Fibroblast of villous mesenchyme (primary cell): ENCODE measurements at places on chromosomes 4 and X. TPM values are rescaled to one million over a fixed set of nuclear protein-coding genes. Genes with fewer than 3 reads are reported as not detected.
A peak's percentile ranks its signal among the peaks of the same experiment; 100 is the strongest.

- DNase-seq = no peak
These were observed 94.2 kb downstream of the LARP1B start for GRCh38 chr4:128155231-128155855.

DNA sequence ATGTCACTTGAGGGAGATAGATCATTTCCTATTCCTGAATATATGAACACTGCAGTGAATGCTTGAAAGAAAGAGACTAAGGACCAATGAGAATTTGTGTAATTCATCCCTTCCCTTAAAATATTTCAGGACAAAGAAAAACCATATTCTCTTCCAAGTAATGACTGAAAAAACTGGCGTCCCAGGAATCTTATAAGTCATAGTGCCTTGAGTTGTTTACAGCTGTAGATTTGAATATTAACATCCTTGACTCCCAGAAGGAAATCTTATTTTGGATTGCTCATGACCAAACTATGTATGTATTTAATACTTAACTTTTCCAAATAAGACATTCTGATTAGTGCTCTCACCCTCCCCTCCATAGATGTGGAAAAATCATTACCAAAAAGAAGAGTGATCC is 55.5 kb downstream of the CLDN22 start:
- peak; percentile 42 for DNase-seq

- DNase-seq = no peak
These were observed 47.8 kb downstream of the COMMD8 start for GRCh38 chr4:47415719-47416118.

- peak; percentile 76 for DNase-seq
These were observed 9.6 kb upstream of the CHRNA9 start for GRCh38 chr4:40325406-40326019.

GRCh38 chr4:140808256-140808655 is 52.1 kb upstream of the TBC1D9 start:
- no peak for DNase-seq

DNA sequence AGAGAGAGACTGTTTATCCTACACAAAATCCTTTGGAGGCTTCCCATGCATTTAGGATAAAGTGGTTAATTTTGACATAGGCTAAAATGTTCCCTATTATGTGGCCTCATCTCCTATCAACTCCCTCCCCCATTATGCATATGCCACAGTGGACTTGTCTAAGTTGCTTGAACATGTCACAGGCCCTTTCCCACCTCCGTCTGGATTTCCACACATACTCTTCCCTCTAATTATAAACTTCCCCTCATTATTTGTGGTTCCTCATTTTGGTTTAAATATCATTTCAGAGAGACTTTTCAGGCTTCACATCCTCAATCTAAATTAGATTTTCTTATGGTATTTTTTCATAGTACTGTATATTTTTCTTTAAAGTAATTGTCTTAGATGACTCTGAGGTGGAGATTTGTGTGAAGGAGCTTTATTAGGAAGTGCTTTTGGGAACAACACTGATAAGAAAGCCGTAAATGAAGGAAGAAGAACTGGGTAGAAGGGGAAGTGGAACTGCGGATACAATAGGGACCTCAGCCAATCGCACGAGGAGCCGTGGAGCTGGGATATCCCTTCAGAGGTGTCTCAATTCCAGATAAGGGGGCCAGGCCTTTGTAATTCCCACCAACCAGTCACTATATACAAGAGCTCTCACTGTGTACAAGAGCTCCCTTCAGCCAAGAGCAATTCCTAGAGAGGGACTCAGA is 7.9 kb downstream of the C4orf17 start:
- no peak for DNase-seq

- peak; percentile 96 for DNase-seq
These were observed 108.3 kb downstream of the AFAP1 start for GRCh38 chr4:7831330-7831729.

DNA sequence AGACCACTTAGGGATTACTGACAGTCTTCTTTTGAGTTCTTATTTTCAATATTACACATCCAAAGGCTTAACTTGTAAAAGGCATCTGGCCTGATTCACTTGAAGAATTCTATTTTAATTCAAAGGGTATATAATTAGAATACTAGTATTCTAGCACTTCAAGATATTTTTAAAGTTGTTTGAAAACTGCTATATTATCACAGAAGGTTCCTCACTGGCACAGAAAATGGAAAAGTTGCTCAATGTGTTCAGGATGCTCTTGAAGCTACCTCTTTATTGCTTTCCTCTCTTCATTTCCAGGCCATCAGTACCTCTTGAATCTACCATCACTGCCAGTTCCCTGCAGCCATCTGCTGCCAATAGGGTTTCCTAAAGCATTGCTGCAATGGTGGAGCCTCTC is 271.4 kb downstream of the KCNIP4 start:
- no peak for DNase-seq

DNA sequence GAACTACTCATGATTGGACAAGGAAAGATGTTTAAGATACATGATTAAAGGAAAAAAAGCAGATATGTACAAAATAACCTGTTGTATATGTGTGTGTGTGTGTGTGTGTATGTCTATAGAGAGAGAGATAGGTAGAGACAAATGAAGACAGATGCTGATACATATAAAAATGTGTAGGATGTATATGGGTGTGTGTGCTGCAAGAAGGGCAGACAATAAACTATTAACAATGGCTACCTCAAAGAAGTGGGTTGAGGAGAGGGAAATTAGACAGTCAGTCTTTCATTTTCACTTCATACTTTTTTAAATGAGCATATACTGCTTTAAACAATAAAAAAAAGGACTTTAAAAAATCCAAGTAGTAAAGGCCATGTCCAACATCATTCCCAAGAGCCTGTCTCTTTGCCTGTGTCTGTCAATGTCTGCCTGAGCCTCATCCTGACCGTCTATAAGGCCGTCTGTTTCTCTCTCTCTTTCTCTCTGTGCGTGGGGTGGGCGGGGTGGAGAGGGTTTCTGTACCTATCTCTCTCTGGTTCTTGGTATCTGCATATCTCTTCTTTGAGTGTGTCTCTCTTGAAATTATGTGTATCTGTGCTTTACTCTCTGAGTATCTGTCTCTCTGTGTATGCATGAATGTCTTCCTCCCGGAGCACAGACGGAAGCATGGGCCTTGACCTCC is 62.8 kb downstream of the LRBA start:
- no peak for DNase-seq

- peak; percentile 15 for DNase-seq
These were observed 304 bp upstream of the SPIN2A start for GRCh38 chrX:57137501-57137900.

GRCh38 chr4:2276581-2277325 is 14.8 kb upstream of the MXD4 start:
- DNase-seq = no peak

DNA sequence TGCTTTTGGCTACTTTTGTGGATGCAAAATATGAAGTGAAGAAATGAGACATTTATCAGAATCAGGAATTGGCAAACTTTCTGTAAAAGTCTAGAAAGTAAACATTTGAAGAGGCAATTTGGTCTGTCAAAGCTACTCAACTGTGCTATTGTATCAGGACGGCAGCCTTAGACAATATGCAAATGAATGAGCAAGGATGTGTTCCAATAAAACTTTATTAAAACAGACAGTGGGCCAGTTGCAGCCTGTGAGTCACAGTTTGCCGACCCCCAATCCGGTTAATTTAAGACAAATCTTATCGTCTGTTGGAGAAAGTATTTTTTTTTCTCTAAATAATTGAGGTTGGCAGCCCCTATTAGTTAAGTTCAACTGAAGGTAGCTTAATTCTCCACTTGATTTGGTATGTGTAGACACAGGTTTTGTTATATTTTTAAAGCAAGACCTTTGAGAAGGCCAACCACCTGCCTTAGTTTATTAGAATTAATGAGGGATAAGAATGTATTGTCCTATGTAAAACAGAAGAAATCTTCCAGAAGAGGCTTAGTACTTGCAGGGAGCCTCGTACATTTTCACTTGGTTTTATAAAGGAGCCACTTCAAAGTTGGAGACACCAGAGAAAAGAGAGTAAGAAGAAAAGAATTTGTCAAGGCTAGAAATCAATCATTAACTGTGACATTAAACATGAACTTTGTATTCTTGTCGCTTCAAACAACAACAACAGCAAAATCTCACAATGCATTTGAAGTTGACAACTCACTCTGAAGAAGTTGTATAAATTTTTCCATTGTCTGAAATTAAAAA is 81.6 kb upstream of the FAT1 start:
- no peak for DNase-seq

GRCh38 chr4:109472343-109472761 is 38.7 kb downstream of the SEC24B start:
- peak; percentile 84 for DNase-seq

GRCh38 chr4:89889289-89889688 is 5.4 kb upstream of the MMRN1 start:
- DNase-seq = no peak

DNA sequence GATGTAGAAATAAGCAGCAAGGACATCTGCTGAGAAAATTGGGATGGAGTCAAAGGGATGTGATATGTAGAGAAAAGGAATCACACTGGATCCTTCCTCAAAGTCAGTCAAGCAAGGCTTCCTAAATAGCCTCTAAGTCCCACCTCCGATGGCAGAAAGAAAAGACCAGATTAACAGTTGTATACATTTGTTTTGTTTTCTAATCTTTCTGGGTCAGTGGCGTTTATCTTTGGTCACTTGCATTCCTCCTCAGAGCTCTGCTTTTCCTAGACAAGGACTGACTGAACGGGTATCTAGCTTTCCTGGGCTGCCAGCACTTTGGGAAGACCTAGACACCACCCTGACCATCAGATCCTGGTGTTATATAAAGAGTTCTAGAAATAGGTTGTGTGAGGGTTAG is 23.2 kb downstream of the PACRGL start:
- DNase-seq = no peak

DNA sequence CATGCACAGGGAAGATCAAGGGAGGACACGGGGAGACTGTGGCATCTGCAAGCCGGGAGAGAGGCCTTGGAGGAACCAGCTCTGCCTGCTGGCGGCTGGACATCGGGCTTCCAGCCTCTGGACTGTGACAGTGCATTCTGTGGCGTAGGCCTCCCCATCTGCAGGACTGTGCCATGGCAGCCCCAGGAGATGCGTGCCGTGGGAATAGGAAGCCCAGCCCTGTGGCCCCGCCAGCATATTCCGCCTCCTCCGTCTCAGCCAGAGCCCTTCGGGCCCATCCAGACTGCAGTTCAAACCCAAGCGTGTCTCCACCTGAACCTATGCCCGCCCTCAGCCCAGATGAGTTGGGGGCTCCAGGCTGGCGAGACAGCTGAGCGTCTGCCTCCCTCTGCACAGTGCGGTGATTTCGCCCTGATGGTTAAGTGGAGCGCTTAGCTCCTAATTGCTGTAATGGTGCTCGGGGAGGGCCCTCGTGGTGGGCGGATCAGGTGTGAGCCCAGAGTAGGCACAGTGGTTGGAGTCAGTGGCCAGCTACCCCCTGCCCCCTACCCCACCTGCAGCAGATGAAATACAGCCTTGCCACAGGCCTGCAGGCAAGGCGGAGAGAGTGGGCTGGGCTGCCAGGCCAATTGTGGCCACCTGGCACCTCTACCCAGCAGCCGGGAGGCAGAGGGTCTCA is 133.9 kb downstream of the HMX1 start:
- no peak for DNase-seq

DNA sequence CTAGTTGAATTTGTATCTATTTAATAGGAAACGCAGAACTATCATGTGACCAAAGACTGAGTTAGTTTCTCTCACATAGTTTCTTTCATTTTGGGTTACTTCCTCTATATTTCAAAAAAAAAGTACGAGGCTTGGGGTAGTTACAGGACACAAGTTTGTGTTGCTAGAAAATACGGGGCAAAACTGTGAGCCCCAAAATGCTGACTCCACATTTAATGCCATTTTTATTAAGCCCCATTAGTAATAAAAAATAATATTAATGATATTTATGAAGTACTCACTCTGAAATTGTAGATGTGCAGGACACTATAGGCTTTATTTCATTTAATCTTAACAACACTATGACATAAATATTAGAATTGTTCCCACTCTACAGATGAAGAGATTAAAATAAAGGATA is 268.6 kb downstream of the DTHD1 start:
- no peak for DNase-seq

- no peak for DNase-seq
These were observed 119.9 kb upstream of the GRID2 start for GRCh38 chr4:92183825-92184224.

GRCh38 chr4:24796620-24797019 is 1.2 kb downstream of the SOD3 start:
- no peak for DNase-seq

DNA sequence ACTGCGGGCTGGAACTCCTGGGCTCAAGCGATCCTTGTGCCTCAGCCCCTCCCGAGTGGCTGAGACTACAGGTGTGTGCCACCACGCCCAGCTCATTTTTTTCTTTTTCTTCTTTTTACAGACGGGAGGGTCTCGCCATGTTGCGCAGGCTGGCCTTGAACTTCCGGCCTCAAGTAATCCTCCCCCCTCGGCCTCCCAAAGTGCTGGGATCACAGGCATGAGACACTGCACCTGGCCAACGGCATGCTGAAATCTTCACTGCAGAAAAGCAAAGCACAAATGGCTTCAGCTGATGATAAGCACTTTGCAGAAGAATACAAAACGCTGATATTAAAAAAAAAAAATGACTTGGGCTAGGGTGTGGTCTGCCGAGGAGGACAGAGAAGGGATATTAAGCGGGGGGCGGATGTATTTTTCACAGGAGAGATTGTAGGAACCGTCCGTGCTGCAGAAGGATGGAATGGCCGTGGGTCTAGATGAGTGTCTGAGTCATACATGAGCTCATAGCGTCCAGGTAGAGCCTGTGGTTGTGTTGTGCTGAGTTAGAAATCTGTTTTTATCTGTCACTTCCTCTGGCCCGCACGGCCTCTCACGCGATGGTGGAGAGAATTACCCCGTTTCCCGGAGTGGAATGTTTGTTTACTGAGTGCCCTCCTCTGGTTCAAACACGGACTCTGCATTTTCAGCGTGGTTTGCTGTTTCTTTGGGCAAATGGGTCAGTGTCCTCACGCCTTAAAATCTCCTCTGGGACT is 8.5 kb upstream of the AKAP17A start:
- peak; percentile 19 for DNase-seq

- DNase-seq = no peak
These were observed 62.7 kb downstream of the BMP15 start for GRCh38 chrX:50973199-50973598.

- DNase-seq = no peak
These were observed 913.4 kb downstream of the RPA4 start for GRCh38 chrX:97797076-97797475.

- peak; percentile 48 for DNase-seq
These were observed 62.7 kb downstream of the GAB1 start for GRCh38 chr4:143399113-143399949.

DNA sequence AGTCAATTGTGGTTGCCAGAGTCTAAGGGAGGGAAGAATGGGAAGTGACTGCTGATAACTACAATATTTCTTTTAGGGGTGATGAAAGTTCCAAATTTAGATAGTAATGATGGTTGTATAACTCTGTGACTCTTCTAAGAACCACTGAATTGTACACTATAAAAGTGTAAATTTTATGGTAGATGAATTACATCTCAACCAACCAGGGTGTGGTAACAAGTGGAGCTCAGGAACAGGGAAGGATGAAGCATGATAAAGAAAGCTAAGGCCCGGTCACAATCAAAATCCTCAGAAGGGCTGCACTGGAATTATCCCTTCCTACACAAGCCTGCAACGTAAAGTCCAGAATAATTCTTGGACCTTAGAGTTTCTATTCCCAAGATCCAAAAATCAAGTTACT is 143.2 kb downstream of the PPARGC1A start:
- no peak for DNase-seq

Gene CT45A10
- total RNA-seq = not detected in 2 replicates

Gene ASB5
- total RNA-seq = 1.3 and 7.4 TPM in 2 replicates

Gene SOWAHB
- total RNA-seq = under 0.01 and 0.32 TPM in 2 replicates

Gene NDNF
- total RNA-seq = 0.32 and 0.86 TPM in 2 replicates

Gene AKAP14
- not detected in 2 replicates for total RNA-seq

Gene CD38
- under 0.01 TPM in 2 replicates for total RNA-seq

Gene IGSF1
- under 0.01 and 0.32 TPM in 2 replicates for total RNA-seq
